ENCODE measurements at places on chromosomes 16 and 17.

- DNase-seq: no peak
Measured at GRCh38 chr17:81870981-81871386, at the start of gene ARHGDIA. TSS of gene ARHGDIA (minus strand) at chr17:81871337. CDS start at chr17:81869930, 1,407 bp downstream.

DNA sequence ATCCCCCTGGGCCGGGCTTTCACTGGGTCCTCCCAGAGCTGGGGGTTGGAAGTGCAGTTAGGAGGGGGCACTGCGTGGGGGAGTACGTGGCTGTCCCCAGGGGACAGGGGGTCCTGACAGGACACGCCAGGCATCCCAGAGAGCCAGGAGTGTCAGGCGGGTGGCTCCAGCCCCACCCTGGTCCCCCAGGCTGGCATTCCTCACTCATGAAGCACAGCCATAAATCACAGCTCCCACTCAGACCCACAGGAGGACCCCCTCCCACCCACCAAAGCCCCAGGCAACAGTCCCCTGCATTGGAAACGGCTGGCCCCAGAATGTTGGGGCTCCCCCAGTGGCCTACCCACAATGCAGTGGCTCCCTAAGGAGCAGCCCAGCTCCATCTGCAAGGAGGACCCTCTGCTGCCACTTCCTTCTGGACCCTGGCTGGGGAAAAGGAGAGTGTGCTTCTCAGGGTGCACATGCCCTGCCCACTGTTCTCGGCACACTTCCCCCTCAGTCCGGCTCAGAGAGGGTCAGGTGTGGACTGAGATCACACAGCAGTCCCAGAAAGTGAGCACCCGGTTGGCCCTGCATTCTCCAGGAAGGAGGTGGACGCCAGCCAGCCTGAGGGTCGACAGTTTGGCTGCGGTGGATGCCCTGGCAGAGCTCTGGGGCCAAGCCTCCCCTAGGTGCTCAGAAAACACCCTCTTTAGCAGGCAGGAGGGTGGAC, 7.3 kb upstream of the FOXN1 start:
- DNase-seq: no peak

DNA sequence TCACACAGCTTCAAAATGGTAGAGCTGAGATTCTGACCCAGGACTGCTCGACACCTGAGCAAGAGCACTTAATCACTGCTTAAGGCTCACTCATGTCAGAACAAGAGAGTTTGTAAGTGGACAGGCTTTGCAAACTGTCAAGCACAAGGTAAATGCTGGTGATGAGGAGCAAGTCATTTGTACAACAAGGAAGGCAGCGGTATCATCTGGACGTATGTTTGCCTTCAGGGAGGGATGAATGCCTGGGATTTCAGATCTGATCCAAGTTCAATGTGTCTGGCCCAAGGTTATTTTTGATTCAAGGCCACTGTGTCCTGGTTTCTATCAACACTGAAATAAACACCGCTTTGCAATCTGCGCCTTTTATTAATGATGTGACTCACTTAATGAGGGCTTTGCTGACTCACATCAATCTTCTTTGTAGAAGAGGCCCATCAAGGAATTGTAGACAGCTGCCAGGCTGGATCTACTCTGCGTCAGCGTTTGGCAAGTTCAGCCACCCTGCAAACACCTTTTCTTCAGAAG, 174.4 kb upstream of the HS3ST3A1 start:
- no peak for DNase-seq

GRCh38 chr17:19308398-19308797, 54.1 kb downstream of the B9D1 start:
- no peak for DNase-seq

- no peak for DNase-seq
Measured at GRCh38 chr17:2266865-2267228, 36.7 kb downstream of the SMG6 start.

GRCh38 chr16:84291226-84291625, 3.5 kb upstream of the WFDC1 start:
- no peak for DNase-seq

DNA sequence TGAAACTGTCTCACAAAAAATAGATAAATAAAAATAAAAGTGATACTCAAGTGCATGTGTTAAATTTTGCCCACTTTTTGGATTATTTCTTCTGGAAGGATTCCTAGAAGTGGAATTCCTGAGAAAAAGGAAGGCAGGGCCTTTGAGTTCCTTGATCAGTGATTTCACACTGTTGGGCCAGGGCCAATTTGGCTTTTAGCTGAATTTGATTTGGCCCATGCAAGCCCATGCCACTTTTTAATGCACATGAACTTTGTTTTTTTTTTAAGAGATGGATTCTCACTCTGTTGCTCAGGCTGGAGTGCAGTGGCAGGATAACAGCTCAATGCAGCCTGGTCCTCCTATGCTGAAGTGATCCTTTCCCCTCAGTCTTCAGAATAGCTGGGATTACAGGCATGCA, 96.3 kb downstream of the TNFRSF13B start:
- DNase-seq: no peak

DNA sequence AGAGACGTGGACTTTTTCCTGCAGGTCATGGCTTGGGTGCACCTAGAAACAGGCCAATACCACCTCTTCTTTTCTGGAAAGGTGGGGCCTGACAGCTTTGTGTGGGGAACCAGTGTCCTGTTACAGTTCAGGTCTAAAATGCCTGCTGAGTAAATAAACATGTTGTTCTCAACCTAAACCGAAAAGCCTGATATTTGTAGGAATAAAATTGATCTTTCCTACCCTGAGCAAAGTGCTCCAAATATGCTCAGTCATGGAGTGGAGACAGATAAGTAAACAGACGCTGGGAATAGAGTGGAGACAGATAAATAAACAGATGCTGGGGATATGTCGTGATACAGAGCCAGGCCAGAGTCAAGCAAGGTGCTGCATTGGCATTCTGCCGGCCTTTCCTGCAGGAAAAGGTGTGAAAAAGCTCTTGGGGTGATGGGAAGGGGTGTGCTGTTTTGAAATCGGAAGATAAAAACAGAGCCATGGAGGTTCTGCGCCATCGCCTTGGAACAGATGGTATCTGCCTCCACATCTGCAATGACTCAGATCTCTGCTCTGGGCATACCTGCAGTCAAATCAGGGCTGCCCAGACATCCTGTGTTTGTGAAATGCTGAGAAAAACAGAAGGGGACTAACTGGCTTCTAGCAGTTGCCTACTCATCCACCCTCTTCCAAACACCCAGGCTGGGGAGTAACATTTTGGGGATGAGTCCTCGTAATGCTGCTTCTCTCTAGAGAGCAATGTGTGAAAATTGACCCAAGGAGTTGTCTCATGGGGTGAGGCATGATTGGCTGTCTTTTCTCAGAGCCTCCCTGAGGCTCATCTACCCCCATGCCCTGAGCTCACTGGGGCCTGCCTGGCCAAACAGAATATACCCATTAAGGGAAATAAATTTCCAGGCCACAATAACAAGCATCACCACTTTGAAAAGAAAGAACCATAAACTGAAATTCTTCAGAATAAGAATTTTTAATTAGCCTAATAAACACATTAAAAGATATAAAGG, 16.8 kb upstream of the TRPV2 start:
- no peak for DNase-seq

GRCh38 chr17:81481073-81481799, 31.4 kb downstream of the ACTG1 start:
- peak; percentile 51 for DNase-seq

- DNase-seq: no peak
Measured at GRCh38 chr16:262121-262745, 13.5 kb downstream of the RGS11 start.

- no peak for DNase-seq
Measured at GRCh38 chr17:66630379-66630778, 204.5 kb upstream of the CACNG5 start.

- DNase-seq: no peak
Measured at GRCh38 chr17:539766-540165, 174.9 kb downstream of the VPS53 start.

- DNase-seq: no peak
Measured at GRCh38 chr16:69865701-69866100, 85.4 kb upstream of the CLEC18A start.

- no peak for DNase-seq
Measured at GRCh38 chr17:5591966-5592365, 7.7 kb upstream of the NLRP1 start.
